ENCODE measurements at places on chromosomes 12 and 14.

GRCh38 chr12:32312049-32312670, 87.2 kb upstream of the FGD4 start:
- peak; percentile 38 for DNase-seq

GRCh38 chr12:41205070-41205709, 17.1 kb downstream of the PDZRN4 start:
- DNase-seq = no peak

DNA sequence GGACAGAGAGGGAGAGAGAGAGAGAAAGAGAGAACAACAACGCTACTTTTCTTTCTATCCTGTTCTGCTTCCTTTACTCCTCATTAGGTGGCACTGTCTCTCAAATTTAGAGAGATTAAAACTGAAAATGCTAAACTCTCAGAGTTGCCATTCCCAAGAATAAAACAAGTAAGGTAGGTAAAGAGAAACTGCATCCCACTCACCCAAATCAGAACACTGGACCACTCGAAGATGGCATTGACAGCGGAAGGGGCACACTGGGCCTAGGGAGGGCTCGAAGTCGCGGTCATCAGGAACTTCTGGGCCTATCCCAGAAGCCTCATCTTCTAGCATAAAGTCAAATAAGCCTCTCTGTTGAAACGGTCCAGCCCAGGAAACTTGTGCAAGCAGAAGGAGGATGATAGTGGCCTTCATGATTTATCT, 4.5 kb downstream of the DCN start:
- no peak for DNase-seq

- no peak for DNase-seq
Measured at GRCh38 chr12:51247523-51248206, 9.0 kb downstream of the DAZAP2 start.

DNA sequence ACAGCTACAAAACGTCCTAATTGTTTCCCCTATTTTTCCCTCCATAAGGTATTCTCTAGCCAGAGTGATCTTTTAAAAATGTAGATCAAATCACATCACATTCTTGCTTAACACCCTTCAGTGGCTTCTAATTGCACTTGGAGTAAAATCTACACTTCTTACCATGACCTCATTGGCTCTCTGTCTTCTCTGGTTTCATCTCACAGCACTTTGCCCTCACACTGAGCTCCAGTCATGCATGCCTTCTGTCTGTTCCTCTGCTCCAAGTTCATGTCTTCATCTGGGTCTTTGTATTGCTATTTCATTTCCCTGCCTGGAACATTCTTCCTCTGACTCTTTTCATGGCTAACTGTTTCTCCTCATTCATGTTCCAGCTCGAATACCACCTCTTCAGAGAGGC, 220.4 kb upstream of the GARIN6 start:
- no peak for DNase-seq

- no peak for DNase-seq
Measured at GRCh38 chr12:18658829-18659228, 79.0 kb downstream of the PLCZ1 start.

GRCh38 chr12:103586791-103587370, at the start of gene STAB2:
TSS of gene STAB2 (plus strand) at chr12:103587273. CDS start at chr12:103587477, 204 bp downstream.
- DNase-seq = no peak

GRCh38 chr12:1523046-1523445, 71.3 kb downstream of the FBXL14 start:
- no peak for DNase-seq

GRCh38 chr12:70660620-70661219, 23.5 kb upstream of the PTPRB start:
- peak; percentile 28 for DNase-seq

DNA sequence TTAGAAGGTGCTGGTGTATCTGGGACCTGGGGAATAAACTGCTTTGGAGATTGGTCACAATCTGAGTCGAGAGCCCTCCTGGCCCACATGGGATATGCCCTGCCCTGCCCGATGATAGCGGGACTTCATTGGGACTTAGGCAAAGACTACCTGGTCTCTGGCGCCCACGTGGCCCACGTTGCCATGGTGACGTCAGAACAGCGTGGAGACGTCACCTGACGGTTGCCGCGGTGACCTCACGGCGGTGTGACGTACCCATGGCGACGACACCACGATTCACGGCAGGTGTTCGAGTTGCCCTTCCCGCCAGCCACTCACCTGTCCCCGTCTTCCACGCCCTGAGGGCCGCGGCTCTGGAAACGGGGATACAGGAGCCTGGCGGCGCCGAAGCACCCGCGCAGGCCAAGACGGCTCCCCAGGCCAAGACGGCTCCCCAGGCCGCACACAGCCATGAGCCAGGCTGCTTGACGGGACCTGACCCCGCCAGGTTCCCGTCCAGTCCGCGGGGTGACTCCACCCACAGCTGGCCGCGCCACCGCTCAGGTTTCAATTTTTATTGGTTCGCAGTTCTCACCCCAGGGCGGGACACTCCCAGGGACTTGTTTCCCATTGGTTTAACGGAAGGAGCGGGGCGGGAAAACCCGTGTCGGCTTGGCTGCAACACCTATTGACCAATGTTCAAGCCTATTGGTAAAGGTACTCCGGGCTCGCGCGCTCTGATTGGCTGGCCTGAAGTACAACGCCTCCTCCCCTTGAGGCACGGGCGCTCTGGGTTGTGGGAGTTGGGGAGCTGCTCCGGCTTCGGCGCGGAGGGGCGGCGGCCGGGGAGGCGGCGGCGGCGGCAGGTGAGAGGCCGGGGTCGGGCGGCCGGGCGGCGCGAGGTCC, at the start of the genes MMAB and MVK:
TSS of gene MMAB (minus strand) at position 476 of the 885 bp plus-strand sequence. CDS start at position 452, 24 bp downstream.
TSS of gene MVK (plus strand) at position 766 of the 885 bp plus-strand sequence. CDS start 1,029 bp downstream, outside the sequence.
- peak; percentile 99 for DNase-seq

DNA sequence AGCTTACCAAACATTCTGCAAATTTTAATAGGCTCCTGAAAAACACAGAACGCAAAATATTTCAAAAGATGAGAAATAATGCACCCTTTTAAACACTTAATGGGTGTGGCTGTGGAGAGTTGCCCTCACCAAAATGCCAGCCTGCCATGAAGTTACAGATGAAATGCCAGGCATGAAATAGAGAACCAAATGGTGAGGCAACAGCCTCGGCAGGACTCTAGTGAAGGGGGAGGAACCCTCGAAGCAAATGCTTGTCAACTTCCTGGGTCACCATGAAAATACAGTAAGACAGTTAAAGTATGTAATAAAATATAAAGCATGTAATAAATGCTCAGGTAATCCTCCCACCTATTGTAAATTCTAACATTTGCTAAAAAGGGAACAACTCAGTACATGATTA, 24.1 kb downstream of the DUSP16 start:
- no peak for DNase-seq

- no peak for DNase-seq
Measured at GRCh38 chr12:38123566-38124246, 192.9 kb upstream of the ALG10B start.

DNA sequence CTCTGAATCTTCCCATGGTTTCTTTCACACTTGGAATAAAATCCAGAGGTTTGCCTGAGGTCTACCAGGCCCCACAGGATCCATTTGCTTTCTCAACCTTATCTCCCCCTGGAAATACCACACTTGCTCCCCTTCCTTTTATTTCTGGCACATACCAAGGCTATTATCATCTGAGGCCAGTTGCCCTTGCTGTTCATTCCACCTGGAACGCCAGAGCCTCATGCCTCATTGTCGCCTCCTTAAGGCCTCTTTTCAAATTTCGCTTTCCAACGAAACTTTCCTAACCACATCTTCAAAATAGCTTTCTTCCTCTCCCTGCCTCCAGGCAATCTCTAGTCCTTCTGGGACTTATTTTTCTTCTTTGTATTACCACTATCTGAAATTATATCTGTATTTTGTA, 11.2 kb upstream of the LRIG3 start:
- no peak for DNase-seq

- no peak for DNase-seq
Measured at GRCh38 chr12:24901576-24902461, 47.1 kb downstream of the BCAT1 start.

GRCh38 chr12:82682326-82682725, 4.4 kb upstream of the TMTC2 start:
- no peak for DNase-seq

- no peak for DNase-seq
Measured at GRCh38 chr12:1881936-1882335, 36.5 kb downstream of the CACNA2D4 start.

- DNase-seq = no peak
Measured at GRCh38 chr14:95402578-95402977, 82.9 kb upstream of the CLMN start.

DNA sequence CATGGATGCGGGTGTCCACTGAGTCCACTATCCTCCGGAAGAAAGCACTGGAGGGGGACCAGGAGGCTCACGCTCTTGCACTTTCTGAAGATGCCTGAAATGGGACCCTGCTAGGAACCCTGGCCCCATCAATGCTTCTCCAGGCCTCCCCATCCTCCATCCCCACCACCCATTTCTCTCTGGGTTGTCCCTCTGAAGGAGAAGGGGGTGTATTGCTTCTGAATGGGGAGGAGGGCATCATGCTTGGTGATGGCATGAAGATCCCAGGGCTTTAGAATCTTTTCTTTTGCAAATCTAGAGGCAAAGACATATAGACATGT, 681 bp upstream of the JPH4 start:
- DNase-seq = no peak

- no peak for DNase-seq
Measured at GRCh38 chr14:54680651-54681050, 113.7 kb downstream of the SAMD4A start.

GRCh38 chr12:56836800-56837663, 73.9 kb downstream of the HSD17B6 start:
- DNase-seq = no peak

DNA sequence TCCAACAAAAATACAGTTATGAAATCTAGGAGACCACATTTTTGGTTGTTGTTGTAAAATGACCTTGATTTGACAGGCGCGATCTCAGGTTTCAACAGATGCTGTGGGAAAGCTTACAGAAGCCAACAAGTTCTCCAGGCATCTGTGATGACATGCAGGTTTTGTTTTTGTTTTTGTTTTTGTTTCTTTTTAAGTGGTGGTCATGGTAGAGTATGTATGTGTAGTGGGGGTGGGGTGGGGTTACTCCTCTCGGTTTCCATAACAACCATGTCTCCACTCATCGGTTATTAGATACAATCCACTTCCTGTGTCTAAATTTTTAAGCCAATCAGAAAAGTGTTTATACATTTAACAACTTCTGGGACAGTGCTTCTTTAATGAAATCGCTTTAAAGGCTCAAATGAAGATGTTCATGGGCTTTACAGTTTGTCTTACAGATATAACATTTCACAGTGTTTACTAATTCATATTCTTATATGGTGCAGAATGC, 199.9 kb upstream of the FOXN3 start:
- no peak for DNase-seq

DNA sequence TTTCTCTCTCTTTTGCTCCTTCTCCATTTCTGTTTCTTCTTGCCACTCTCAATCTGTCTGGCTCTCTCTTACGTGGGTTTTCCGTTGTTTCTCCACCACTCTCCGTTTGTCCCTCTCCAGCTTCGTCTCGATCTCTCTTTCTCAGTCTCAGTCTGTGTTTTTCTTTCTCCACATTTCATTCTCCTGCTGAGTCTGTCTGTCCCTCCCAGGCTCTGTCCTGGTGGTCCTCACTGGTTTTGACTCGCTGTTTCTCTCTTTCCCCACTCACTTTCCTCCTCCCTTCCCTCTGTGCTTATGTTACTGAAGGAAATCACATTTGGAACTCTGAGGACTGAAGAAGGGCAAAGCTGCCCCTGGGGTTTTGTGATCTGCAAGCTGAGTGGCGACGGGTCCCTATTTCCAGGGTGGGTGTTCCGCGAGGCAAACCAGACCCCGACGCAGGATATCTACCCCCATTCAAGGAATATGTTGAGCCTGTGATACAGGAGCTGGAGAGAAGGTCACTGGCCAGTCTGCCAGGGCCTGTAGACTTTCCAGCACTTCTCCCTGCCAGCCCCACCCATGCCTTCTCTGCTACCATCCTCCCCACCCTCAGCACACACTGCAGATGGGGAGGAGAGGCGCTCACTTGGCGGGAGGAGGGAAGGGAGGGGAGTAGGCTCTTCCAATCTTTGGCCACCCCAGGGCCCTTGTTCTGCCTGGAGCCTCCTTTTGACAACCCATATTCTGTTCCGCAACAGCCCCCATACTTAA, 102.7 kb upstream of the MAP1LC3B2 start:
- no peak for DNase-seq

- DNase-seq = no peak
Measured at GRCh38 chr14:22540293-22540692, 48.7 kb downstream of the DAD1 start.

- no peak for DNase-seq
Measured at GRCh38 chr12:77354766-77355362, 289.5 kb upstream of the E2F7 start.

DNA sequence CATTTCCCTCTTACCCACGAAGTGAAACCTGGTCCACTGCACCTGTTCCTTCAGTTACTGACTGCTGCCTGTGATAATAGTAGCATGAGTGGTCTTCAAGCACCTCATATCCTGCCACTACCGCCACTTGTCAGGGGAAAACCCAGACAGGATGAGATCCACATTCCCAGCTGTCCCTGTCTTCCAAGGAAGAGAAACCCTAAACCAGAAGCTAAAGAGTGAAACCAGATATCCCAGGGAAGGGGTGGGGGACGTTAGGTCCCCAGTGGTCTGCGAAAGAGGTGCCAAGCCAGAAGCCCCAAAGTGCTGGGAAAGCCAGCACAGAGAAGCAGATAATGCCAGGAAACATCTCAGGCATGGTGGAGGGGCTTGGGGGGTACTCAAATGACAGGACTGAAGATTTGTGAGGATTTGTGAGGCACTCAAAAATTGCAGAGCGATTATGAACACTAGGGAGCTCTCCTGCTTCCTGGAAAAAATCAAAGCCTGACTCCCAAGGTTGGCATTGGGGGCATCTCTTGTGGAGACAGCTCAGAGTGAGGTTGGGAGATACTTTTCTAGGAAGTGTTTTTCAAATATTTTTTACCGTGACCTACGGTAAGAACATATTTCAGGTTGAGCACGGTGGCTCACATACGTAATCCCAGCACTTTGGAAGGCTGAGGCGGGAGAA, 77.9 kb downstream of the TMEM30B start:
- DNase-seq = peak; percentile 56

GRCh38 chr14:92244805-92245204, 78.2 kb upstream of the SLC24A4 start:
- DNase-seq = no peak

DNA sequence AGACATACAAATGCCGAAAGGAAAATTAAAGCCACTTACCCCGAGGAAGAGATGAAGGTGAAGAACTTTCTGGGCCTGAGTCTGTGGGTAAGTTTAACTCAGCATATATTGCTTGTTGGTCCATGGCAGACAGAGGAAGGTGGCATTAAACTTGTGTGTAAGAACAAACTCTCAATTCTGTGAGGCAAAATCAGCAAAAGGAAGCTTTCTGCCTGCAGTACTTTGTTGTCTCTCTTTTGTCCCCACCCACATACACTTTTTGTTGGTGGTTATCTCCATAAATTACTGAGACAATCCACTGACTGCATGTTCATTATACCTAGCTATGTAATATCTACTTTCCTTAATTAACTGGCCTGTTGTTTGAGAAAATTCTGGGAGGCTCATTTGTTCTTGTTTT, at the start of gene KLRB1:
TSS of gene KLRB1 (minus strand) at position 201 of the 400 bp plus-strand sequence. CDS start at position 124, 77 bp downstream.
- DNase-seq = no peak

Measured in HTR-8/SVneo (cell line).